ENCODE measurements at places on chromosomes 2 and 18.

GRCh38 chr2:26355038-26355995 is 8.7 kb upstream of the ADGRF3 start:
- DNase-seq: peak; percentile 80

GRCh38 chr2:220654322-220654721 is 917.8 kb downstream of the EPHA4 start:
- DNase-seq: no peak

DNA sequence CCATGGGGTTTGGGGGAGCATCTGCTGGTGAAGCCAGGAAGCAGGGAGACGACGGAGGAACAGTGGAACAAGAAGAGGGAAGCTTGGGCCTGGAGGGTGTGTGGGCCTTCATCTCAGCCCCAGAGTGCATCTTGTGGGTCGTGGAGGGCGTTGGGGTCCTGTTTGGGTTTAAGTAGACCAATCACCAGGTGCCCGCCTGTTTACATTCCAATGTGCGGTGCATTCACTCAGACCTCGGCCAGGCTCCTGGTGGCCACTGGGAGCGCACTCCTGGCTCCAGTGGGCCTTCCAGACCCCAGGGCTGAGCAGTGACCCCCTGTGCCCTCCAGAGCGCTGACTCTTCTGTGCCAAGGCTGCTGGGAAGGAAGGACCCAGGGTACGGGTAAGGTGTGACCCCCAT is 293.7 kb downstream of the NDUFA10 start:
- DNase-seq: no peak

DNA sequence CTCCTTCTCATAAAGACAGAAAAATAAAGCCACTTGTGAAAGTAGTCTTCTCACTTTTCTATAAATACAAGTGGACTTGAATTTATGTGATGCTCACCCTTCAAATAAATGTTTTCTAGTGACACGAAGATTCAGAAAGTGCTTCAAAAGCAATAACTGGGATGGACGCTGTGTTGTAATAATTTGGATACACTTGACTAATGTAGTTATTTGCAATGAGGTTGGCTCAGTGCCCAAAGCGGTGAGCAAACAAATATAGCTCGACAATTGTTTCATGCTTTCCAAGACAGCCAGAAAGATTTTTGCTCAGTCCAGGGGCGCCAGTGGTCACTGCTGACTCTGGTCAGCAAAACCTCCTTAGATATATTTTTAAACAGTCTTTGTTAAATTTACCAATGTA is 278.6 kb upstream of the KLHL14 start:
- no peak for DNase-seq

DNA sequence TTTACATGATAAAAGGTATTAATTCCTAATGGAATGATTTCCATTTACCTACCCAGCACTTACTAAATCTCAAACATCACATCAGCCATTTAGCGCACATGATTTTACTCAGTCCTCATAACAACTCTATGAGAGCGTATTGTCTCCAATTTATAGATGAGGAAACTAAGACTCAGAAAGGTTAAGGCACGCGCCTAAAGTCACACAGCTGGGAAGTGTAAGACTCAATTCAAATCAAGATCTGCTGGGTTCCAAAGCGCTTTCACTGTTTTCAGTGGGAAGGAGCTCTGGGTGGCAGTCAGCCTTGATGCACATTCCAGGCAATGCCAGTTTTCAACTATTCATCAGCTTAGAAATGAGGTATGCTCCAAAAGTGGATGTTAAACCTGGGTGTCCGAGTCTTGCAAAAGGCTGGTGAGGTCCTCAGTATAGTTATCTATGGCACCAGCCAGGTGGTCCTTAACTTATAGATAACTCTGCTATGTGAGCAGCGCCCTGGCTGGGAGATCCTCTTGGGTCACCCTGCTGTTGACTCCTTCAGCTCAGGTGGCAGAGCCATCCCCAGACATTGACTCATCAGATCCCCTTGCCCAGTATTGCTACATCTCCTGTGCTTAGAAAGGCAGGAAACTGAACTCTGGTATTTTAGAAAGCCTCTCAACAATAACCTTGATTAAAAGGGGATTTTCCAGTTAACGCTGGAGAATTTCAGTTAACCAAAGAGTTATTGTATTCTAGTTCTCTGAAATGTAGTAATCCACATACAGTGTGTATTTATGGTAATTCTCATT is 47.1 kb downstream of the SLC4A1AP start:
- DNase-seq: no peak

DNA sequence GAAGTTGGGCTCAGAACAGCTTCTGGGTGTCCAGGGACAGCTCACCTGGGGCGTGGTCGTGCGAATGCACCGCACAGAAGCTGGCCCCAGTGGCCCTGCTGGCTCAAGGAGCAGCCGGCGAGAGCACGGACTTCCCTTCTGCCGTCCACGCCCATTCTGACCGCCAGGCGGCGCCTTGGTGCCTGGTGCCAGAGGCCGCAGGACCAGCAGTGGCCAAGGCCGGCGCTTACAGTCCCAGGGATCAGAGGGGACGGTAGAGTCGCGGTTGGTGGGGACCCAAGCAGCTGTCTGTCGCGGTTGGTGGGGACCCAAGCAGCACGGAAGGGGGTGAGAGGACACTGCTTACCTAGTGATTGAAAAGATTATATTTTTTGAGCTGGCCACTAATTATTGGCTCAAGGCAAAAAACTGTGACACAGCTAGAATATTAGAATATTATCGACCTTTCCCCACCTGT is 25.7 kb downstream of the NPPC start:
- DNase-seq: no peak

DNA sequence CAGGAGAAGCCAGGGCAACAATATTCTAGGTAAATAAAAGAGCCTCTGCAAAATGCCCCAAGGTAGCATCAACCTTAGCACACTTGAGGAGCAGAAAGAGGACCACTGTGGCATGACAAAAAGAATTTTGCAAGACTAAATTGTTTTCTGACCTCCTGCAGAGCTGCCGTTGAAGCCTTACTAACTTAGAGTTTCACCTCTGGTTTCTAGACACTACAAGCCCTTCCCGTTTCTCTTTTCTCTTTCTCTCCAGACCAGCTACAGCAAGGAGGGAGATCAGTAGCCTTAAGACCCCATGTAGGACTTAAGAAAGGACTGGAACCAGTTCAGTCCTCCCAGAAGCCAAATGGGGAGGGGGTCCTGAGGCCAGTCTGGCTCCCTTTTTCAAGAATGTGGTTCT is 73.3 kb upstream of the SP3 start:
- DNase-seq: no peak
